ENCODE measurements at places on chromosomes 11 and 22.

DNA sequence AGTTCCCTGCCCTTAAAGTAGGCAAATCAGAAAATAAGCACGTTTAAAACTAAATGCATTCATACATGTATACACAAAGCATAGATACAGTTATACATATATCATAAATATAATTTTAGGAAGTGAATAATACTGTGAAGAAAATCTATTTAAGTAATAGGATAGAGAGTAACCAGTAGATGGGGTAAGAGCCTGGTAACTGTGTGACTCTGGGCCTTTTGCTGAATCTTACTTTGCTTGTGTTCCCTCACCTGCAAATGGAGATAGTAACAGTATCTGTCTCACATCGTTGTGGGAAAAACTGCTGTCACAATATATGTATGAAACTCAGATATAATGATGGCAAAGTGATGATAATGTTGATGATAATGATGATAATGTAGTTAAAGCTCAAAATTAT lies 29.9 kb downstream of the MS4A2 start:
- no peak for DNase-seq

GRCh38 chr11:64067230-64067993 lies 31.7 kb downstream of the FLRT1 start:
- DNase-seq = no peak

DNA sequence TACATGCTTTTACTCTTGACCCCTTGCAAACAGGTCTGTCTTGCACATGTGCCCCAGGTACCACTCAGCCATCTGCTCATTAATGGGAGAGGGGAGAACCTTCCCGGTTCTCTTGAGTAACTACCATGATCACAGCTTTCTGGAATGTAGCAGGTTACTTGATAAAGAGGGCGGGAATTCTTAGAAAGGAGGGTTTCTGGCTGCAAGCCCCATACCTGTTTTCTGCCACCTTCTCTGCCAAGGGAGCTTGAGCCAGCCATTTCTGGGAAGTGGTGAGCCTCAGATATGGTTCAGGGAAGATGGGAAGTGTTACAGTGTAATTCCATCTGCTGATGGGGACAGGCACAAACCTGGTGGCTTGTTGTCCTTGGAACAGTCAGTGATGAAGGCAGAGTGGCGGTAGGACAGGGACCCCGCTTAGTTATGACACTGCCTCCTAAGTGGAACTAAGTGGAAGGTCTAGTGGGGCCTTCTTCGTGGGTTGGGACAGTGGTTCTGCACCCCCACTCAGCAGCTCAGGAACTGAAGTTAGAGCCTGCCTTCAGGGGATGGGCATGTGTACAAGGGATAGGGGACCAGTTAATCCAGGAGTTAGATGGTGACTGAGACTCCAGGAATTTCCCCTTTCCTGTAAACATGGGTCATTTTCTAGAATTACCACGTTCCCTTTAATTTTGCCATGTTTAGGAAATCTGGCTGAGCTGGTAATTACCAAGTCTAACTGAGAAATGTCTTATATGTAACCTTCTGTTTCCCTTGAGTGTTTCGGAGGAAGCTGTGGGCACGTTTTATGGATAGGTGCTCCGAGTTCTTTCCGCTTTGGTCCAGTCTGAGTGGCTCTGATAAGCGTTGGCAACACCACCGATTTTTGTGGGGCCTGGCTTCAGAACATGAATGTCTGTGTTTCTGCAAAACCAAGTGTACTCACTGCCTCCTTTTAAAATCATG lies 35.3 kb downstream of the BCR start:
- DNase-seq = no peak

DNA sequence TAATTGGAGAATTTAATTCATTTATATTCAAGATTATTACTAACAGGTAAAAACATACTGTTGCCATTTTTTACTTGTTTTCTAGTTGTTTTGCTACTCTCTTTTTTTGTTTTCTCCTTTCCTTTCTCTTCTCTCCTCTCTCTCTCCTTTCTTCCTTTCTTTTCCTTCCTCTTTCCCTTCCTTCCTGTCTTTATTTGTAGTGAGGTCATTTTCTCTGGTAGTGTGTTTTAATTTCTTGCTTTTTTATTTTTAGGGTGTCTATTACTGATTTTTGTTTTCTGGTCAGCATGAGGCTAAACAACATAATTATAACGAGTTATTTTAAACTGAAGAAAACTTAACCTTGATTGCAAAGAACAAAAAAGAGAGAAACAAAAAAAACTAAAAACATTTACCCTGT lies 112.4 kb upstream of the SERPIND1 start:
- no peak for DNase-seq

- DNase-seq = no peak
Measured at GRCh38 chr11:119635041-119635740, 93.8 kb downstream of the NECTIN1 start.

GRCh38 chr11:48031602-48032001 lies 51.2 kb downstream of the PTPRJ start:
- no peak for DNase-seq
